ENCODE measurements at places on chromosomes 3 and 15.

GRCh38 chr3:188712248-188712924 lies 459.4 kb upstream of the TPRG1 start:
- DNase-seq = no peak

DNA sequence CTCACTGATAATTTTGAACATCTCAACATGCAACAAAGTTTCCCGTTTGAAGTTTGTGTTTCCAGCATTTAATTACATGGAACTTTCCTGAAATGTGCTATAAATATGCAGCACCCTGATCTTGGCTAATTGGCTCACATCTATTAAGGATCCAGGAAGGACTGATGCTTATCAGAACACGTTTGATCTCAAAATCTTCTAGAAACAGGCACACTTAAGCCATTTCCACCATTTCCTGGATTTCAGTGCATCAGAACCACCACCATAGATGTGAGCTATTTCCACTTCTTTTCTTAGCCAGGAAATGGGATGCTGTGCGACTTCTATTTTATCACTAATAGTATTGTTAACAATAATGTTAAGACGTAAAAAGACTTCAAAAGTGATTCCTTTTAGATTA lies 228.9 kb downstream of the FEZF2 start:
- DNase-seq = no peak

- DNase-seq = no peak
Measured at GRCh38 chr3:31968369-31968926, 12.6 kb downstream of the OSBPL10 start.

- no peak for DNase-seq
Measured at GRCh38 chr3:133404920-133405319, 5.1 kb downstream of the BFSP2 start.

- DNase-seq = no peak
Measured at GRCh38 chr3:170465955-170466354, 47.3 kb downstream of the CLDN11 start.

DNA sequence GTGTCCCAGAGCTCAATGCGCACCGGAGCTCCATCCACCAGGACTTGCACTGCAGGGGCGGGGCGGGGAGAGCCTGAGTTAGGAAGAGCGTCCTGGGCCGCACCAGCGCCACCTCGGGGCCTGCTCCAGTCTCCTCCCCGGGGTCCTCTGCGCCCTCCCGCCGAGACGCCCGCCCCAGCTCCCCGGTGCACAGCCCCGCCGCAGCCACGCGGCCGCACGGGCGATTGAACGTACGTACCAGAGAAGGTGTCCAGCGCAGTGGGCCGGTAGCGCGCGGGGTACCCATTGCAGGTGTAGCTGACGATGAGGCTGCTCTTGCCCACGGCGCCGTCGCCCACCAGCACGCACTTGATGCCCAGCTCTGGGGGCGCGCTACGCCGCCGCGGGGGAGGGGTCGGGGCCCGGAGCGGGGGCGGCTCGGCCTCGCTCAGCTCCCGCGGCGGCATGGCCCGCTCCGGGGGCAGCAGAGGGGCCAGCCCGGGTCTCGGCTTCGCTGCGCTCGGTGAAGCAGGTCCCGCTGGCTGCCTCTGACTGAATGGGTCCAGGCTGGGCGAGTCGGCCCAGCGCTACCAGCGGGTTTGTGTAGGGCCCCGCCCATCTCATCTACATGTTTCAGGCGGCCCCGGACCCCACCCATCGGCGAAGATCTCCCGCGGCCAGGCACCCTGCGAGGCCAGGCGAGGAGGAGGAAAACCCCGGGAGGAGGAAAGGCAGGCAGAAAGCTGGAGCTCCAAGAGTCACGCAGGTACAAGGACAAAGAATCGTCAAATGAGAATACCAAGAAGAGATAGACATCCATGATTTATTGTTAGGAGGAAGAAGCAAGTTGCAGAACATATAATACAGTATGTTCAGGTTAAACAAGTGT lies at the start of gene RHOV:
RHOV (minus strand) TSS at position 541 of the 868 bp plus-strand sequence; CDS start at position 446, 95 bp downstream.
- peak; percentile 68 for DNase-seq

DNA sequence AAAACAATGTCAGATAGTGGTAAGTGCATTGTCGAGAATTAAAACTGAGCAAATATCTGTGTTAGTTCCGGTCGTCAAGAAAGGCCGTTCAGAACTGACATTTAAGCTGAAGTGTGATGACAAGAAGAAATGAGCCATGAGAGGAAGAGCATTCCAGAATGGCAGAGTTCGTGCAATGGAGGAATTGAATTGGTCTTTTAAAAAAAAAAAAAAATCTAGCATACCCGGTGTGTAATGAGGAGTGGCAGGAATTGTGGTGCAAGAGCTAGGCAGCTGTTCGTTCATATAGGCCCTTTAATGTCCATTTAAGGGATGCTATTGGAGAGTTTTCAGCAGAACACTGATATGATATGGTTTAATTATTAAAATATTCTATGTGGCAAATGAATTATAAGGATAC lies 2.6 kb upstream of the GBE1 start:
- no peak for DNase-seq

DNA sequence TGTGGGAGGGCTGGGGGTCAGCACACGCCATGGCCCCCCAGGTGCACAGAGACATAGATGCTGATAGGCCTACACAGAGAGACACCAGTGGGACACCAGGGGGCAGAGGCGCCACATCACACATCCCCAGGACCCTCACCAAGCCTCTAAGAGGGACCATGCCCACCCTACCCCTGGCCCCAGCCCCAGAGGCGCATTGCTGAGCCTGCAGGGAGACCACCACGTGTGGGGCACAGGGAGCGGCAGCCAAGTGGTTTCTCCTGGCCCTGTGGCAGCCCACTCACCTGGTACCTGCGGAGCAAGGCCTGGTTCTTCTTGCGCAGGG lies 1.2 kb downstream of the CCDC9B start:
- no peak for DNase-seq

- DNase-seq = no peak
Measured at GRCh38 chr3:22685597-22685996, 517.5 kb upstream of the UBE2E2 start.

- DNase-seq = no peak
Measured at GRCh38 chr15:67164401-67164791, 90.1 kb downstream of the AAGAB start.

- no peak for DNase-seq
Measured at GRCh38 chr3:17091910-17092582, 207.3 kb downstream of the PLCL2 start.

DNA sequence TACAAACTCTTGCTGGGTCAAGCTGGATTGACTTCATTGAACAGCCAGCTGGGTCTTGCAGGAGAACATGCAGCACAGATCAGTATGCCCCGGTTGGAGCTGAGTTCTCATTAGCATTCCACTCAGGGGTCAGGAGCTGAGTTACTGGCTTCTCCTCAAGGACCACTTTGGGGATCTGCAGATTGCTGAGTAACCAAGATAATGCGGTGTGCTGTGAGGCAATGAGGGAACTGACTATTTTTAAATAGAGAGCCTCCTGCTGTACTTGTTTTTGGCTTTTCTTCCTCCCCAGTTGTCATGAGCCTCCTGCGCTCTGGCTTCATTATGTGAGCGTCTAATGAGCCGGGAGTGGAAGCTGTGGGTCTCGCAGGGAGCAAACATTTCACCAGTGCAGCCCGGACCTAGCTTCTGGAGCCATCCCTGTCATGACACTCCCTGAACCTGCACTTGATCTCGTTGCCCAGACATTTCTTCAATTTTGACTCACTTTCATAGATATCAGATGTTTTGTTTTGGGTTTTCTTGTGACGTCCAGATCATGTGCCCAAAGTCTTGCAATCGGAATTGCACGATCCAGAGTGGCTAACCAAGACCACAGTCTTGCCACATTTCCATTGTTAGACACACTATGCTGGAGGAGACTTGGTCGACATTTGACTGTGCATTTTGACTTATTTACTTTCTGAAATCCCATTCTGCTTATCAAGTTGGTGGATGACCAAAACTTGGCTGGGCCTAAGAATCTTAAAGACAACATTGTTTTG lies 327.2 kb downstream of the LRTM1 start:
- DNase-seq = no peak

DNA sequence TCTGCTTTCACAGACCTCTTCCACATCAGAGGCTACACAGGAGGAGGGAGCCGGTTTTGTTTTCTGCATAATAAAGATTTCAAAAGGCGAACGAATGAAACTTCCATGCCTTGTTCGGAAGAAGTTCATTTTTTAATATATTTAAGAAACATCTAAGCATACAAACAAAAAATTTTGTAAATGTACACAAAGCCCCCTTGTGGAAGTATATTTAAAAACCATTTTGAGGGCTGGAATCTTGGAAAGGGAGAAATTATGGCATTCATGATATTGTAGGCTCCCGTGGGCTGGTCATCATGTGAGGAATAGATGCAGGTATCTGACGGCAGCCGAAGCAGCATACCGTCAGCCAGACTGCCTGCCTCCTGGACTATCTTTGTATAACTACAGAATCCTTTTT lies 90.4 kb downstream of the MECOM start:
- DNase-seq = no peak

DNA sequence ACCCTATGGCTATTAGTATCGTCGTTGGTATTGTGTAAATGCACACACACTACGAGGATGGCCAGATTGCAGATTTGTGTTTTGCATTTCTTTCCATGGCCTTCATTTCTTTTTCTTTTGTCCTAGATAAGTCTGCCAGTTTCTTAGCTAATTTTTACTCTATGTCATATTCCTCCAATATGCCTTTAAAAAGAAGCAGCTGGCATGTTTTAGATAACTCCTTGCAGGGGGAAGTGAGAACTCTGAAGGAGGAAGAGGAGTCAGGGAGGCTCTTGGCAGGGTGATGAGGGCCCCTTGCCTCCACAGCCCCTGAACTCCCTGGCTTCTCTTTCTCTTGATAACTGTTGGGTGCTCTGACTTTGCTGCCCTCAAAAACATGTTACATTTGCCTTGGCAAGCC lies 244.0 kb downstream of the GABRG3 start:
- no peak for DNase-seq

DNA sequence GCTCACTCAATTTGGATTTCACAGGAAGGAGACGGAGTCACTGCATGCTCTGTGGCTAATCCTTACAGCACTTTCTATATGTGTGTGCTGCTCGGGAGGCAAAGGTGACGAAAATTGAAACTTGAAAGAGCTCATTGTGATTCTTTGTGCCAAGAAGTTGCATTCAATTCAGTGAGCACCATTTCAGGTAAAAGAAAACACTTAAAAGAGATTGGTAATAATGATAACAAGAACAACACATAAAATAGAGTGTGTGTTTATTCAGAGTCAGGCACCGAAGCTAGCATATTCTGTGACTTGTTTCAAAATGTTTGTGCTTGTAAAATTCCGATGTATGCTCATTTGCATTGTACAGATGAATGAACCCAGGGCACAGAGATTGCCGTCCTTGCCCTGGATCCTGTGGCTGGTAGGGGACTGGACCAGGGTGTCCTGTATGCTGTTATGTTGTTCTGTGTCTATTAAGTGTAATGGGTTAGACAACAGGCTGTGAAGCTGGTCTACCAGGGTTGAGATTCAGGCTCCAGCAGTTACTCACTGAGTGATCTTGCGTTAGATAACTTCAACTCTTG lies 193.3 kb upstream of the PROK2 start:
- DNase-seq = peak; percentile 59

DNA sequence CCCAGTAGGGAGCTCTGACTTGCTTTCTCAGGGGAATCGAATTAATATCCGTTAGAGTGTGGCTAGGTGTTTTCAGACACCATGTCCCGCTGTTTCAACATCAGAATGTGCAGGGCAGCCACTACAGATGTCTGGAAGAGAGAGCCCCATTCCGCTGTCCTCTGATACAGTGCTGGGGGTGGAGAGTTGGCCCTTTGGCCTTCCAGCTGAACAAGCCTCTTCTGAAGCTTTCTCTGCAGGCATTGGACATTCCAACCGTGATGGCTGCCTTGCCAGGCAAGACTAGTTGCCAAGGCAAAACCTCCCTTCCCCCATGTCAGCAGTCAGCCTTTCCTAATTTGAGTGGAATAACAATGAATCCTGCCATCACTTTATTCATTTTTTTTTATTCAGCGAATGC lies 1.5 kb downstream of the FAH start:
- no peak for DNase-seq

- peak; percentile 41 for DNase-seq
Measured at GRCh38 chr3:194541483-194541882, 54.7 kb upstream of the ATP13A3 start.

- DNase-seq = no peak
Measured at GRCh38 chr3:141707741-141708203, 30.3 kb upstream of the RNF7 start.

DNA sequence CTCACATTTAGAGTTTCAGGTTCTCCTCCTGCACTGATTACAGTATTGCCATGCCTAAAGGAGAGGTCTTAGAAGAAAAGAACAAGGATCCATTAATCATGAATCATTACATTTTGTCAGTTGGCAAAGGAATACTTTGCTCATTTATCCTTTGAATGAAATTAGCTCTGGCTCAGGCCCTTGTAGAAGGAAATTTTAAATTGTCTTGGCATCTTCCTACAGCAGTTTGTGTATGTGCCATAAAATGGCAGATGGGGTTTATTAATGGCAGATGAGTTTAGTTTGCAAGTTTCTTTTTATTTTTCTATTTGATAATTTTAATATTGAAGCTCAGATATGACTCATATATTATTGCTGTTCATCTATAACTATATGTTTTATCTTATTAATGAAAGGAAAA lies 181.2 kb upstream of the EPHA3 start:
- DNase-seq = no peak

DNA sequence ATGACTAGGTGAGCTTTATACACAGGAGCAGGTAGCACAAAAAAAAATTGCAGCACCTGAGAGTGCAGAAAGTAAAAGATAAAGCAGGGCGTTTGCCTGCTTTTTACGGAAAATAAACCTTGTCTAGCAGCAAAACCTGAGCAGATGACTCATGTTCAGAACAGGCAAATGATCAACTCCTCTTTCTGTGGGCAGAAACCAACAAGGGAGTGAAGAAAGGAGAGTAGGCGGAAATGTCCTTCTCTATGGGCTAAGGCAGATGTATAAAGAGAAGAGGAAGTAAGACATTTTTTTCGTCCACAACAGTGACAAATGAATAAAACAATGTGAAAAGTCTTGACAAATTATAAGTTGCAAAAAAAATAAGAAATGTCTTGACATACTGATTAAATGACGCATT lies 24.5 kb upstream of the GMNC start:
- DNase-seq = no peak

DNA sequence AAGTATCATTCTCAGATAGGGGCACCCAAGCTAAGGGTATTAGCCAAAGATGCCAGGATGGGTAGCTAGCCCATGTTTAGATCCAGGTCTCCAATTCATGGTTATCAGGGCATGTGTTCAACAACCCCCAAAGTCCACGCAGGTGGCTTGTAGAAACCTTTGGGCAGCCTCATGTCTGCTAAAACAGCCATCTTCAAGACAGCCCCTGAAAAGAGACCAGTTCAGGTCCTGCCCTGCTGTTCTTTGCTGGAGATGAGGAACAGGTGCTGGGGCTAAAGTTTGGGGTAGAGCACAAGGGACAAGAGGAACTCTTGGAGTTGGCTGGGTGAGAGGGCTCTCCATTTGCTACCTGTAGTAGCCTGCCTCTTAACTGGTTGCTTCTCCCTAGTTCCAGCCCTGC lies 4.6 kb downstream of the PPM1M start:
- DNase-seq = no peak
